NCI-H1048 (cell line): ENCODE measurements at places on chromosomes 12 and 14.

- no peak for DNase-seq
These were observed 11.9 kb upstream of the PUS1 start for GRCh38 chr12:131917139-131917710.

- DNase-seq: no peak
These were observed 131.2 kb upstream of the FOXG1 start for GRCh38 chr14:28635387-28635786.

GRCh38 chr14:102565331-102565887, 27.0 kb upstream of the RCOR1 start:
- DNase-seq: no peak

- no peak for DNase-seq
These were observed 141.6 kb downstream of the GLT1D1 start for GRCh38 chr12:128994856-128995255.

- DNase-seq: no peak
These were observed 100.9 kb upstream of the PKP2 start for GRCh38 chr12:32997471-32997870.

GRCh38 chr14:60350366-60350720, 101.3 kb downstream of the PPM1A start:
- DNase-seq: no peak

GRCh38 chr12:46577063-46577776, 204.6 kb upstream of the SLC38A2 start:
- no peak for DNase-seq

DNA sequence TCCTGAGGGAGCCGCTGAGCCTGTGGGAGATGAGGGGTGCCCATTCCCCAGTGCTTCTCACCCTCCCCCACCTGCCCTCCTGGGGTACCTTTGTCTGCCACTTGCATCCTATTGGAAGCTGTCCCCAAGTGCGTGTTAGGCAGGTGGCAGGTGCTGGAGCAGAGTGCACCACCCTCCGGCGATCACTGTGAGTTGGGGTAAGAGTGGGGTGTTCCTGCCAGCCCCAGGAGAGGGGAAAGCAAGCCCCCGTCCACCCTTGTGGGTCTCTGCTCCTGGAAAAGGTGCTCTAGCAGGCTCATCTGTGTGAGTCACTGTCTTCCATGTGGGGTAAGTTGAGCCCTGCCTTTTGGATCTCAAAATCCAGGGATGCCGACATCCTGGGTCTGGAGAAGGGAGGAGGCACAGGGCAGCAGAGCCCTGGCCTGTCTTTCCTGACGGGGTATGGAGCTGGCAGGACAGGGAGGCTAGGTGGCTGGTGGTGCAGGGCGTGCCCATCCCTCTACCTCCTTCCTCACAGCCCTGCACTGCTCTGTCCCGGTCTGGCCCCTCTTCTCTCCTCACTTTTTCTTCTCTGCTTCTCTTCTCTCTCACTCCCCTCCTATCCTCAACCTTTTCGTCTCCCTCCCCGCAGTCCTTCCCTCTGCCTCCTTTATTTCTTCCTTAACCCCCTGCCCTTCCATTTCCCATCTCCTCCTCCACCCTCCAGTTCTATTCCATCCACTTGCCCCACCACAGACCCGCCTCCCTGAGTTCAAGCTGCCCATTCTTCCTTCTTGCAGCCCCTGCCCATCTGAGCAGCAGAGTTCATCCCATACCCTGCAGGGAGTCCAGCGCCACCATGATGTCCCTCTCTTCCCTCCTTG, 20.1 kb upstream of the KRT7 start:
- no peak for DNase-seq

DNA sequence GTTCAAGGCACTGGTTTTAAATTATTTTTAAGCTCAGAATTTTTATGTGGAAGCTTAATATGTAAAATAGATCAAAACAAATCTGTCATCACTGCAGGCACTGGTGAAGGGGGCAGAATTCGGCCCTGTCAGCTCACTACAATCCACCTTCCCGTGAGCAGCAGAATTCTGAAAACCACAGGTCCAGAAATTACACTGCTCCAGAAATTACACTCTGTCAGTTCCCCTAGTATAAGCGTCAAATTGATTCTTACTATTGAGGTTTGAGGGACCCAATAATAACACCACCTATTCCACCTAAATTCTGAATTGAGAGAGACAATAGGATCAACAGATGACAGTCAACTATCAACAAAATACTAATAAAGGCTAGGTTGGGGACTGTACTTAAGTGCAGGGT, 245.5 kb downstream of the PHLDA1 start:
- no peak for DNase-seq

GRCh38 chr12:1529862-1530591, 64.4 kb downstream of the FBXL14 start:
- no peak for DNase-seq

- no peak for DNase-seq
These were observed 6.4 kb downstream of the CDC42BPB start for GRCh38 chr14:103050935-103051334.

GRCh38 chr14:41629876-41630275, 23.2 kb downstream of the LRFN5 start:
- no peak for DNase-seq

DNA sequence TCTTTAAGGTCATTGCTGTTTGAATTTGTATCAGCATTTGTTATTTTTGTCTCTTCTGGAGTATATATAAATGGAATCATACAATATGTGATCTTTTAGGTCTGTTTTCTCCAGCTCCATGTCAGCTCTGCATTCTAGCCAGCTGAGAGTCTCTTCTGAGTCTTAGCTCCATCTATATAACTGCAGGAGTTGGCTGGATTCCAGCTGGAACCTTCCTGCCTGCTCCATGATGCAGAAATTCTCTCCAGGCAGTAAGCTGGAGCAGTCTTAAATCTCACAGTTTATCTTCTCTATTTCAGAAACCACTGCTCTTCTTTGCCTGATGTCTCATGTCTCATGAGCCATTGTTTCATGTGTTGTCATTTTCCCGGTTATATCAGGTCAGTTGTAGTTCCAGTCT, 827.6 kb downstream of the NRXN3 start:
- DNase-seq: no peak

DNA sequence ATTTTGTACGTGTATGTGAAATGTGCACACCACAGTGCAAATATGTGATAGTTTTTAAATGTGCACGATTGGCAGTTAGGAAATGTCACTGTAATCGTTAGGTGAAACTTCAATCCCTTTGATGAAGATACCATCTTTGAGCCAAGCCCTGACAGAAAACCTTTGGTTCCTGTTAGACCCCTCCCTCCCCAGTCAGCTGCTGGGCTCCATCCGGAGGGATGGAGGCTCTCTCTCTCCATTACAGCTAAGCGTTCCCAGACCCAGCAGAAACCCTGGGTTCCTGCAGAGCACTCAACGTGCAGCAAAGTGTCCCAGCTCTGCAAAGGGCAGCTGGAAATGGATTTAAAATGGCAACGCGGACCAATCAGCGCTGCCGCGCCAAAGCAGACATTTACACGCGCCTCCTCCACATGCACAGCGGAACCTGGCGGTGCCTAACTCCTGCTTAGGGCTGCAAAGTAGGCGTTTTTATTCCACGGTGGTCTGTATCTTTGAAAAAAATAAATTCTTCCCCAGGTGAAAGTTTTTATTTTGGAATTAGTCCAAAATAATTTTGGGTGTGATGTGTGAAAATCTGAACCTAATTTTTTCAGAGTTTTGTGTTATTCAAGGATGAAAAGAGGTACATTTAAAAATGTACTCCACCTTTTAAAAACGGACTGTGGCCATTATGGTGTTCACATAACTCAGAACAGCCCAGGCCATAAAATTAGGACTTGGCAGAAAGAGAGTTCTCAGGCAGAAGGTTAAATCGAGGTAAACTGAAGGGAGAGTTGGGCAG, 1.4 kb upstream of the HMGA2 start:
- DNase-seq: no peak

GRCh38 chr12:51521554-51522276, 69.3 kb upstream of the SCN8A start:
- no peak for DNase-seq

DNA sequence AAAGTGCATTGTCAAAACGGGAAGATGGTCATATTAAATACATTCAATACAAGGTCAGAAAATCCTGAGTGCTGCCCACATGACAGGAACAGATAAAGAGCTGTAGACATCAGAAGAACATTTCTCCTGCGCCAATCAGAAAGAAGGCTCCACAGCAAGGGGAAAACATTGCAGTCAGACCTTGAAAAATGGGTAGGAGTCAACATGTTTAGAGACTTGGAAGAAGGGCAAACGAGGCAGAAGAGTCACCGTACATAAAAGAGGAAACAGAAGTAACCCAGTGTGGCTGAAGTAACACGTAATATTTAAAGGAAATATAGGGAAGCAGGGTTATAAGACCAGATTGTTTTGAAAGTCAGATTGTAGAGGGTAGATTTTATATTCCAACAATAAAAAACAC, 11.9 kb downstream of the SPPL3 start:
- DNase-seq: no peak

DNA sequence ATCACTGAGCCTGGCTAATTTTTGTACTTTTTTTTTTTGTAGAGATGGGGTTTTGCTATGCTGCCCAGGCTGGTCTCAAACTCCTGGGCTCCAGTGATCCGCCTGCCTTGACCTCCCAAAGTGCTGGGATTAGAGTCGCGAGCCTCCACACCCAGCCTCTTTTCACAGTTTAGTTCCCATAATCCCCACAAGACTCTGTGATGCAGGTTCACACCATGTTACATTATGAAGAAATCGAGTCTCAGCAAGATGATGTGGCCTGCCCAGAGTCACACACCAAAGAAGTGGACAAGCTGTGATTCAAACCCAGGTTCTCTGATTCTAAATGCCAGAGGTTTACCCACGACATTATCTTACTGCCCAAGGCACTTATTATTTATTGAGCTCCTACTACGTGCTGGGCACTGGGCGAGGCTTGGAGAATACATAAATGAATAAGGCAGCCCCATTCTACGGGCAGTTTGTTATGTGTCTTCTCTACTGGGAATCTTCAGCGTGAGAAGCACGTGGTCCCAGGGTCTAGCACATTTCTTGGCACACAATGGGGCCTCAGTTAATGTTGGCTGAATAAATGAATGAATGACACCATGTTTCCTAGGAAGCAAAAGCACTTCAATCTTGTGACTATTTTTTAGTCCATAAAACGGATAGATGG, 23.5 kb upstream of the OASL start:
- no peak for DNase-seq

GRCh38 chr12:84056-84455, 17.5 kb downstream of the IQSEC3 start:
- no peak for DNase-seq

DNA sequence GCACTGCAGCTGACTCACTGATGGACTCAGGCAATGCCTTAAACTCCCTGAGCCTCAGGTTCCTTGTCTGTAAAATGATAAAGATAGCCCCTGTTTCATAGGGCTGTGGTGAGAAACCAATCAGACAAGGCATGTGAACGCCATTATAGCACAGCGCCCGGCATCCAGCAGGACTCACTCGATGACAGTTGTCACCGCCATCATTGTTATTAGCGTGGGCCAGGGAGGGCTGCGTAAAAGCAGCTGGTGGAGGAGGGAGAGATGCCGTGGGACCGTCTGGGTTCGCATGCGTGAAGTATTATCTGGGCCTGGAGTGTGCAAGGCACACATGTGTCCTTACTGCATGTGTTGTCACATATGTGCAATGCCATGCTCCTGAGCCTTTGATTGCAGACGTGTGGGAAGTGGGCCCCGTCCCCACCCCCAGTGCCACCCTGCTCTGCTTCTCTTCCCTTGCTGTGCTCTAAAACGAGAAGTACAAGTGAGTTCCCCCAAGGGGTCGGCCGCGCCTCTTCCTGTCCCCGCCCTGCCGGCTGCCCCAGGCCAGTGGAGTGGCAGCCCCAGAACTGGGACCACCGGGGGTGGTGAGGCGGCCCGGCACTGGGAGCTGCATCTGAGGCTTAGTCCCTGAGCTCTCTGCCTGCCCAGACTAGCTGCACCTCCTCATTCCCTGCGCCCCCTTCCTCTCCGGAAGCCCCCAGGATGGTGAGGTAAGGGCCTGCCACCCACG, at the start of gene PTPN6:
Gene PTPN6 (plus strand): TSS at position 546 of the 730 bp plus-strand sequence. CDS start 157 bp downstream, at position 703.
- no peak for DNase-seq

GRCh38 chr12:124317400-124317799, 22.5 kb downstream of the RFLNA start:
- no peak for DNase-seq

- DNase-seq: no peak
These were observed 202.6 kb downstream of the TMX1 start for GRCh38 chr14:51442513-51443175.

GRCh38 chr12:48979602-48980388, 1.7 kb downstream of the WNT1 start:
- no peak for DNase-seq

GRCh38 chr12:52228366-52228765, 4.7 kb upstream of the KRT7 start:
- no peak for DNase-seq

GRCh38 chr12:29578070-29578469, 80.6 kb upstream of the OVCH1 start:
- no peak for DNase-seq

- DNase-seq: no peak
These were observed 52.9 kb upstream of the BCL2L14 start for GRCh38 chr12:12017798-12018197.

- DNase-seq: no peak
These were observed 493.3 kb downstream of the TMTC2 start for GRCh38 chr12:83179999-83180398.

- DNase-seq: no peak
These were observed 49.3 kb upstream of the AMN start for GRCh38 chr14:102873131-102873530.

GRCh38 chr12:128312661-128313060, 45.7 kb downstream of the TMEM132C start:
- no peak for DNase-seq

DNA sequence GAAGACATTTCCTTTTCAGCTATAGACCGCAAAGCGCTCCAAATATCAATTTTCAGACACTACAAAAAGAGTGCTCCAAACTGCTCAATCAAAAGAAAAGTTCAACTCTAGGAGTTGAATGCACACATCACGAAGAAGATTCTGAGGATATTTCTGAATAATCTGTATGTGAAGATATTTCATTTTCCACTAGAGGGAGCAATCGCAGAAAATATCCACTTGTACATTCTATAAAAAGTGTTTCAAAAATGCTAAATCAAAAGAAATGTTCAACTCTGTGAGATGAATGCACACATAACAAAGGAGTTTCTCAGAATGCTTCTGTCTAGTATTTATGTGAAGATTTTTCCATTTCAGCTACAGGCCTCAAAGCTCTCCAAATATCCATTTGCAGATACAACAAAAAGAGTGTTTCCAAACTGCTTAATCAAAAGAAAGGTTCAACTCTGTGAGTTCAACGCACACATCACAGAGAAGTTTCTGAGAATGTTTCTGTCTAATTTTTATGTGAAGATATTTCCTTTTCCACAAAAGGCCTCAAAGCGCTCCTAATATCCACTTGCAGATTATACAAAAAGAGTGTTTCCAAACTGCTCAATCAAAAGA, 643.8 kb upstream of the ALG10B start:
- DNase-seq: no peak

GRCh38 chr14:97594306-97594705, 797.1 kb downstream of the VRK1 start:
- DNase-seq: no peak

- DNase-seq: no peak
These were observed 151.8 kb downstream of the KIF26A start for GRCh38 chr14:104290058-104290667.

GRCh38 chr12:46553266-46553665, 180.7 kb upstream of the SLC38A2 start:
- DNase-seq: no peak
